Activated naive CD4-positive, alpha-beta T cell treated with anti-CD3 and anti-CD28 coated beads, Interleukin-2, amount 10 ng/mL, durations not matched to agents 7 days and 5 days (primary cell): ENCODE measurements at places on chromosomes 12 and 14.

DNA sequence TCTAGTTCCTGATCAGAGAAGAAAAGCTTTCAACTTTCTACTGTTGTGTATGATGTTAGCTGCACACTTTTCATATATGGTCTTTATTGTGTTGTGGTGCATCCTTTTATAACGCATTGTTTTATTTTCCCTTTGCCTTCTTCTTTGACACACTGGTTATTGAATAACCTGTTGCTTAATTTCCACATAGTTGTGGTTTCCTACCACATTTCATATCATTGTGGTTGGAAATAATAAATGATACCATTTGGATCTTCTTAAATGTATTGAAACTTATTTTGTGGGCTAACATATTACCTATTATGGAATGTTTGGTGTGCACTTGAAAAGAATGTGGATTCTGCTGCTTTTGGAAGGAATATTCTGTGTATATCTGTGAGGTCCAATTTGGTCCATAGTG lies 64.9 kb downstream of the GPHN start:
- no peak for DNase-seq

GRCh38 chr14:20798318-20798717 lies 4.3 kb downstream of the RNASE1 start:
- no peak for DNase-seq

DNA sequence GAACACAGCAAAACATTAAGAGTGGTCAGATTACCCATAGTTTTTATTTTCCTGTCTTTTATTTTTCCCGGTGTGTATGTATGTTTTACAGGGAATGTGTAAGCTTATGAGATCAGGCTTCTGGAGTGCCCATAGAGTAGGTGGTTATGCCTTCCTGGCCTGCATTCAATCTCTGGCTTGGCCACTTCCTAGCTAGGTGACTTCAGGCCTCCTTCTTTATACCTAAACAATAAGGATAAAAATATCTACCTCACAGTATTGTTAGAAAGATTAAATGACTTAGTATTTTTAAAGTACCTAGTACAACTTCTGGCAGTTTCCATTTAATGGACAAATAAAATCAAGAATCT lies 42.4 kb downstream of the ITPR2 start:
- no peak for DNase-seq

- peak; percentile 66 for DNase-seq
Observed at GRCh38 chr12:106282457-106283097, 20.0 kb upstream of the TCP11L2 start.

DNA sequence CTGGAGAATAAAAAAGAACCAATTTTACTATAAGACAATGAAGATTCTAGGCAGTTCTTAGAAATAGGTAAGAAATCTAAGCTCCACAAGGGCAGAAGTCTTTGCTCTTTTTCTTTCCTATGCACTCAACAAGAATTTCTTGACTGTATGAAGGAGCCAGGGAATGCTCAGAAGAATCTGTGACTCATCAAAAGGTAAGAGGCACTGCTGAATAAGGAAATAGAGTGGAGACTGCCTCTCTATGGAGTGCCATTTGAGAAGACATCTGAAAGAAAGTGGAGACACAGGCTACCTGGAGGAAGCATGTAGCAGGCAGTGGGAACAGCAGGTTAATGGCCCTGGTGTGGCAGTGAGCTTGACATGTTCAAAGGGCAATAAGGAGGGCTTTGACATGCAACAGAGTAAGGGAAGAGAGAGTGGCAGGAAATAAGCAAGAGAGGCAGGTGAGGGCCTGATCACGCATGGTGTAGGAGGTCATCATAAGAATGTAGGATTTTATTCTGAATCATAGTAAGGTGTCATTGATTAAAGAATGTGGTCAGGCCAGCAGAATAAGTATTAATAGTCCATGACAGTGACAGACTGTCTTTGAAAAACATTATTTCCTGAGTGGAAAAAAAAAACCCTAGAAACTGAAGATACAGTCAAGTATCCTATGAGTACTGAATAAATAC lies 446.7 kb upstream of the GARIN6 start:
- DNase-seq = no peak

- DNase-seq = no peak
Observed at GRCh38 chr12:102169922-102170621, 27.6 kb downstream of the PMCH start.

DNA sequence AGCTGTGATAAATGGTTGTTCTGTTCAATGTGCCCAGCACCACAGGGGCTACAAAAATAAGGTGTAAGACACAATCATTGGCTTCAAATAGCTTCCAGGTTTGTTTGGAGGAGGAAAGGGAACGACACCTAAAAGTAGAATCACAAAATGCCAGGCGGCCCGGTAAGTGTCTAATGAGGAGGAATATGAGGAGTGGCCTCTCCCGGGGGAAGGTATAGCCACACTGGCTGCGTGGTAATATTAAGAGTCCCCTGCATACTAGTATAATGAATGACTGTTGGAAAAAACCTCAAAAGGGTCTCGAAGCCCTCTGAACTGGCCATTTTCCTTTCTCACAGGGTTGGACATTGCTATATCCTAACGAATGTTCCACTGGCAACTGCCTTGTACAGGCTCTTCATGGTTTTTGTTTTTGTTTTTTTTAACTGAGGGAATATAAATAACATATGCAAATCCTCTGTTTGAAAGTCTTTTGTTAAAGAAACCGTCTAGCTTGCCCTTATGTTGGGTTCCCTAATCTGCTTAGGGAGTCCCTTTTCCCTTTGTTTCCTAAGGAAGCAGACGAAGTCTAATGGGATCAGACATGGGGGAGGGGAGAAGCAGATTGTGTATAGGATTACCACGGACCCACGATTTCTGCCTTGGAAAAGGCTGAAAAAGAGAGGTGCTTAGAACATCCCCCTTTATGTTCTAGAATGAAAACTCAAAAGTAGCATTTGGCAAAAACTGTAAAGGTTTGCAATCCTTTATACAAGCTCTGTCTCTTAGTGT lies 4.2 kb downstream of the CCDC60 start:
- DNase-seq = no peak

DNA sequence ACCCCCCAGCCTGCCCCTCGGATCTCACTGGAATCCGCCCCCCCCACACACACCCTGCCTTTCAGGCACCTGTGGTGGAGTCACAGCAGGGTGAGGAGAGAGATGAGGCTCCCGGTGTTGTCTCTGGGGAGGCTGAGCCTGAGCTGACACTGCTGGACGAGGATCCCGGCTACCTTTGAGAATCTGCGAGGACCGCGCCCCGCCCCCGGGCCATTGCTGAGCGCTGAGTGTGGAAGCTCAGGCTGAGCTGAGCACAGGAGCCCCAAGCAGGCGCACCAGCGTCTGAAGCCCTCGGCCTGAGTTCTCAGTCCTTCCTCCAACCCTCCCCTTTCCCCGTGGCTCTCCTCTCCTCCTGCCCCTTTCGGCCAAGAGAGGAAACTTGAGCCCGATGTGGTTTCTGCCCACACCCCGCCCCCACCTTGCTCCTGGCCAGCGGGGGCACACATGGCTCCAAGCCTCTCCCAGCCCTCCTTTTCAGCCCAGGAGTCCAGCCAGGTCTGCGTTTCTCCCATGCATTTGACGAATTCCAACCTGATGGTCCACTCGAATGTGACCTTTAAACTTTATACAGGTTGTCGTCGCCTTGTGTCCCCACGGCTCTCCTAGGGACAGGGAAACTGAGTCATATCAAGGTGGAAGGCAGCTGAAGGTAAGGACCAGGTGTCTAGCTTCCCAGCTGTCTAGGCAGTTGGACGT lies at the start of gene NFE2:
TSS of gene NFE2 (minus strand) at position 284 of the 696 bp plus-strand sequence. CDS start 5,767 bp downstream, outside the sequence.
- peak; percentile 52 for DNase-seq

DNA sequence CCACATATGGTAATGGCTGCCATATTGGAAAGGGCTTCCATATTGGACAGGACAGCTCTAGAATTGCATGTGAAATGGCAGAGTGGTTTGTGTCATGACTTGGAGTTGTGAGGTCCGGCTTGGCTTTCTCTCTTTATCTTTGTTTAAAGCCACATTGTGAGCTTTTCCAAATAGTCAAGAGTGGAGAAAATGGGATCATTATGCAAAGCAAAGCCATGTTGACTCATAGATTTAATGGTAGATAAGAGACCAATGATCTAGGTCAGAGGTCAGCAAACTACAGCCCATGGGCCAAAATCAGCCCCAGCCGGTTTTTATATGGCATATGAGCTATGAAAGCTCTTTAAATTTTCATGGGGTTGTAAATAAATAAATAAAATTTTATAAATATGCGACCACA lies 449.1 kb downstream of the BCL11B start:
- DNase-seq = no peak

- DNase-seq = no peak
Observed at GRCh38 chr12:108799401-108800243, 57.8 kb downstream of the SSH1 start.

GRCh38 chr12:2306012-2306411 lies 253.2 kb downstream of the CACNA1C start:
- no peak for DNase-seq

GRCh38 chr12:89909753-89910152 lies 201.1 kb upstream of the ATP2B1 start:
- no peak for DNase-seq

GRCh38 chr14:103135333-103136260 lies 12.3 kb downstream of the TNFAIP2 start:
- DNase-seq = no peak

DNA sequence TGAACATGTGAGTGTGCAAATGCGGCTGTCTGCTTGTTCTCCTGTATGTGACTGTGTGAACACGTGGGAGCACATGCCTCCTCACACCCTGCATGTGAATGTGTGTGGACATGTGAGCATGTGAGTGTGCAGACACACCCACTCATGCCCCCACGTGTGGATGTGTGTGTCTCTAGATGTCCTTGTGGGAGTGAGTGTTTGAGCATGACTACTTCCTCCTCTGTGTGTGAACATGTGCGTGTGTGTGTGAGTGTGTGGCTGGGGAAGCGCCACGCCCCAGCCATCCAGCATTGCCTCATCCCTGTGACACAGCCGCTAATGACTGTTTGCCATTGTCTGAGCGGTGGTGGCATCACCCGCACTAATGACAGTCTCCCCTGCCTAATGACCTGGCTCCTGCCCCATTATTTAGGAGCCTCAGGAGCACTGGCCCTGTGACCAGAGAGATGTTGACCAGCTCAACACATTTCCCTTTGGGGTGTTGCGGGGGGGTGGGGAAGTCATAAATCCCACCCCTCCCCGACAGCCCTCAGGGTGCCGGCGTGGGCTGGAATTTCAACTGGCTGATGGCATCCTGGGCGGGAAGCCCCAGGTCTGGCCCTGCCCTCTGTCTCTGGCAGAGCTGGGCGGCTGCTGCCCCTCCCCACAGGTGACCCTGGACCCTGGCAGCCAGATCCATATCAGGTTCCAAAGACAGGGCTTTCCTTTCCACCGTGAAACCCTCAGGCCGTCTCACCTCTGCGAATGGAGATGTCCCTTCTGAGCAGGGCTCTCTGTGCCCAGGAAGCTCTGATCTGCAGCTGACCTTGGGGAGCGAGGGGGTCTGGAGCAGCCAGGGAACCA lies 11.5 kb upstream of the KRT80 start:
- no peak for DNase-seq

GRCh38 chr14:20592574-20592973 lies 1.4 kb upstream of the RNASE12 start:
- no peak for DNase-seq
